ENCODE measurements at places on chromosomes 5 and 9.

- no peak for DNase-seq
Observed at GRCh38 chr5:173730632-173731298, 114.3 kb upstream of the BOD1 start.

DNA sequence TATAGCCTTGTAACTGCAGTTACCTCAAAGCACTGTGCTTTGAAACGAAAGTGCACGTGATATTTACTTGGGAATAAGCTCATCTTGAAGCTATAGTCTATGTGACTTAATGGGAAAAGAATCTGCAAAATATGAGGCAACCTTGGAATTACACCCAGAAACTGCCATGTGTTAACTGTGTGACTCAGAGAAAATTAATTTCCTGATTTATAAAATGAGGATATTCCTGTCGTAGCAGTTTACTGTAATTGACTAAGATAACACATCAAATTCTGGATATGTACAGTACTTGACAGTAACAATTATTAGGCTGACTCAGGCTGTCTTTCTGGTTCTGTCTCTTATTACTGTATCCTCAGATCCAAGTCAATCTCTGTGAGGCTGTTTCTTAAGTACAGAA, 1079.9 kb upstream of the ACO1 start:
- DNase-seq, result peak; percentile 89

DNA sequence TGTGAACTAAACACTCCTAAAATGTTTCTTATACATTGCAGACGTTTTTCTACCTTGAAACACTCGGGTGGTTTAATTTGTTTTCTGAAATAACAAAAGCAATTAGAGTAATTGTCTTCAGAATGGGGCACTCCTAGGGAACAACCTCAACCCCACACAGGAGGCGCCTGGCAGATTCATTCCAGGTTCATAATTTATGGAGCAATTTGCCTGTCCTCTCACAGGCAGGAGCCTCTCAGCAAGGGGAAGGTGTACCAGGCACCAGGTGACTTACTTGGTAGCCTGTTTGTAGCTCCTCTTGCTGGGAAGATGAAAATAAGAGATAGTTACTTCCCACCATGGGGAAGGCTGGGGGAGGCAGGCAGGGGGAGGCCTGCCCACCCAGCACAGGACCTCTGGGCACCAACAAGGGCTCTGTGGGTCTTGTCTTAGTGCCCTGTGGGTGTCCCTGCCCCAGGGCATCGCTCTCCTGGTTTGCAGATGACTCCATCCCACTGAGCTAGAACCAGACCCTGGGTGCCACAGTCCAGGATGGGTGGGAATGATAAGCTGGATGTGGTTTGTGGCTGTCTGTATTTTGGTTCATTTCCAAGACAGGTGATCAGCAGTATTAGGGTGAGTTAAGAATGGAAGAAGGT, 144.4 kb downstream of the FSTL4 start:
- DNase-seq, result no peak

DNA sequence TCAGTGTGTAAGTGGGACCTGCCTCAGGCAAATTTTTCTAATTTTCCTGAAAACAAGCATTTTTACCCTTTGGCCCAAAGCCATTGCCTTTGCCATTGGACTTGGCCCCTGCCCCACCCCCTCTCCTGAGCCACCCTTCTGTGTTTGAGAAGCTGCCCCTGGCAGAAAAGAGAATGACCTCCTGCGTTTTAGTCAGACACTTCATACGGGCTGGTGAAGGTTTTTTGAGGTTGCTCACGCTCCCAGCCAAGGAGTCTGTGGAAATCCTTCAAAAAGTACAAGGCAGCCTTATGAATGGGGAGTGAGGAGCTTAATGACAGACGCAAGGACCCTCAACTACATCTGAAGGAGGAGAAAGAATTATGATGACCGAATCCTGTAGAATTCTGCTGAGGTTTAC, 308.9 kb downstream of the SLIT3 start:
- no peak for DNase-seq

GRCh38 chr5:85646036-85646435, 971.7 kb upstream of the COX7C start:
- DNase-seq, result no peak

DNA sequence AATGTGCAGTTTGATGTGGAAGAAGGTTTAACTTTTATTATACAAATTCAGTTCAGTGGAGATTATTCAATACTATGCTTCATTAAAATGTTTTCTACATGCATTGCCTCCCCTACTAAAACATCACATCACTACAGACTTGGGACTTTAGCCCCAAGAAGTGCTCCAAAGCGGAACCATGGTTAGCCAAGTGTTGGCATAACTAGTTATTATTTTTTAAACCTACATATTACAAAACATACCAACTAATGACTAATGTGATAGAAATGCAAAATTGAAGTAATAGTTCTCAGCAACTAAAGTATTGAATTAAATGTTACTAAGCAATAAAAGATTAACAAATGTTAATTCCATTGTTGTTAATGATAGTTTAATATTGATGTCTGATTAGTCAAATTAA, 74.5 kb downstream of the XRCC4 start:
- peak; percentile 45 for DNase-seq

DNA sequence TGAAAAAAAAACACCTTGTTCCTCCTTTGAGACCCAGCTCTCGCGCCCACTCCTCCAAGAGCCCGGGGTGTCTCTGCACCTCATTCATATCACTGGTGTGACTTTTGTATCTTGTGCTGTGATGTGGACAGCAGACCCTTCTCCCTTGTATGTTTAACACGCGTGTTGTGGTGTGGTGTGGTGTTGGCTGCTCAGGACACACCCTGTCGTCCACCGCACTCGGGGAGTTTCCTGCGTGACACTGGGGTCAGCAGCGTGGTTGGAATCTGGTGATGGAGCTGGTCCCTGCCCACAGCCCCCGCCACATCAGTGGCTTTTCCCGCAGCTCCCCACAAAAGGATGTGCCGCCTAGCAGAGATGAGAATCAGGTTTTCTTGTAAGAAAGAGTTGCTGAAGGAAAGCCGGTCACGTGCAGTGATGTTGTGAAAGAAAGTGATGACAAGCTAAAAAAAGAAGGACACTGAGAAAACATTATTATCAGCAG, 61.5 kb downstream of the TENT4A start:
- DNase-seq, result peak; percentile 13

DNA sequence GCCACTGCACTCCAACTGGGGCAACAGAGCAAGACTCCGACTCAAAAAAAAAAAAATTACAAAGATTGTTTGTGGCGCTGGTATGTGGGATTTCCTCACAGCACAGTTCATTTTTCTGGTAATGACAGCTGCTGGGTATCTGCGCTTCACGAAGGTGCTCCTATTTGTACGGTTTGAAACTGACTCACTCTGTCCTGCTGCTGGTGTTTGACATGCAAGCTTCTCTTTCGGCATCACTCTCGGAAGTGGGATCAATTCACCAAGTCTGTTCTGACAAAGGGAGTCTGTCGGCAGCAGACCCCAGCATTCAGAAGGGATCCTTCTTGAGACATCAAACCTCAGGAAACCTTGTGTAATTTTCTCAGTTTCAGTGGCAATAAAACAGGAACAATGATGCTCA, 26.3 kb downstream of the MAML1 start:
- no peak for DNase-seq

DNA sequence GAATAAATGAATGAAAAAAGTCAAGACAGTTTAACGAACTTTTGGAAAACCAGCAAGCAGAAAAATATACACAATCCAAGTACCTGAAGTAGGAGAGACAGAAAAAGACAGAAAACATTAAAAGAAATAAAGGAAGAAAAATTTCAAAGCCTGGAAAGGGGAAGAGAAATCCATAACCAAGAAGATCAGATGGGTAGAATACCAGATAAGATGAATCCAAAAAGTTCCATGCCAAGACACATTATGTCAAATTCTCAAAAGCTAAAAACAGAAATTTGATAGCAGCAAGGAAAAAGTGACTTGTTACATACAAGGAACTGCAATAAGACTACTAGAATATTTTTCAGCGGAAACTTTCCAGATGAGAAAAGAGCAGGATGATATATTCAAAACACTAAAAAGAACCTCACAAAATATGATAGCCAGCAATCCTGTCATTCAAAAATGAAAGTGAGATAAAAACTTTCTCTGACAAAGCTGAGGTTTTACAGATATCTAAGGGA, 7.6 kb upstream of the ZNF300 start:
- no peak for DNase-seq

DNA sequence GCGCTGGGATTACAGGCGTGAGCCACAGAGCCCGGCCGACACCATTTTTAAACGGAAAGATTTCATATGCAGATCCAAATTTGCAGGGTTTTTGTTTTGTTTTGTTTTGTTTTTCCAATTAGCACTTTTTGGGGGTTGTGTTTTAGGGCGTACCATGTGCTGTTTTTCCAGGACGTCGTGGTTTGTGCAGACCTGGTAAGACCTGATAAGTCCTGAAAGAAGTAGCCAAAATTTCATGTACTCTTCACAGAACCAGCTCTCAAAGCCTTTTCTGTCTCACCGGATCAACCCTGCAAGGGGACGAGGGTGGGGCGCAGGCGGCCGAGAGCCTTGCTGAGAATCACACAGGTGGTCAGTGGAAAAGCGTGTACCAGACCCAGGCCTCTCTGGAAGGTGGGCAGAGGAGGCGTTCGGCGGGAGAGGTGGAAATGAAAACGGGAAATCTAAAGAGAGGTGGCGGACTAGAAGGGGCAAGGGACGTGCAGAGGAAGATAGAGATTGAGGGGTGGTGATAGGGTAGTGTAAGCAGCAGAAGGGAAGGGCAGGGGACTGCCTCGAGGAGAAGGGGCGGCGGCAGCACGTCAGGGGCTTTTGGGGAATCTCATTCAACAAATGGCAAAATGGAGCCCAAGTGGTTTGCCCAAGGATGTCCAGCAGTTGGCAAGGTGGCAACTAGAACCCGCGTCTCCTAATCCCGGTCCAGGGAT, 1.1 kb upstream of the FAF2 start:
- DNase-seq, result no peak

GRCh38 chr9:130936285-130937117, 2.5 kb downstream of the FIBCD1 start:
- peak; percentile 85 for DNase-seq

GRCh38 chr9:92247981-92248380, 45.5 kb downstream of the IARS1 start:
- no peak for DNase-seq

GRCh38 chr9:92724528-92725265, 39.9 kb downstream of the BICD2 start:
- DNase-seq, result no peak

DNA sequence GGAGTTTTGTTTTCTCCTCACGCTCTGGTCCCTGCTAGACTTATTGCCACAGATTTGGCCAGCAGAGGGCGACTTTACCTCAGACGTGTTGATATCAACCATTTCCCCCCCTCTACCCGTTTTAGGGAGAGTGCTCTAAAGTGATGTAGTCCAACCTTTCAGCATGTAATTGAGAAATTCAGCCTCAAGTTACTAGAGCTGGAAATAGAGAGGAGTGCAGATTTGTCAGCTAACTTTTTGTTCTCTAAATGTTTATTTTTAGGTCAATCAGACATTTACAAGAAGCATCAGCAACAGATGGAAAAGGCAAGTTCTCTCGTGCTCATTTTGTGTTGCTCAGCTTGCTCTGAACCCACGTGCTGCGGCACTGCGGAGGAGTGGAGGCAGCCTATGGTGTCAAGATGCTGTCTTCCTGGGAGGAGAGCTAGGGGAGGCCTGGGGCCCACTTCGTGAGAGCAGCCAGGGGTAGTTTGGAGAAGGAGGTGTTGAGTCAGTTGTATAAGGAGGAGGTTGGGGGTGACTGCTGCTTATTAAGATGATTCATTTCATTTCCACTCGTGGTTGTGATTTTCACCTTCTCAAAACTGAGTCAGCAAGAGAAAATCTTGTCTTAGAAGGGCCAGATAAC, 53.6 kb downstream of the GPR107 start:
- peak; percentile 89 for DNase-seq

DNA sequence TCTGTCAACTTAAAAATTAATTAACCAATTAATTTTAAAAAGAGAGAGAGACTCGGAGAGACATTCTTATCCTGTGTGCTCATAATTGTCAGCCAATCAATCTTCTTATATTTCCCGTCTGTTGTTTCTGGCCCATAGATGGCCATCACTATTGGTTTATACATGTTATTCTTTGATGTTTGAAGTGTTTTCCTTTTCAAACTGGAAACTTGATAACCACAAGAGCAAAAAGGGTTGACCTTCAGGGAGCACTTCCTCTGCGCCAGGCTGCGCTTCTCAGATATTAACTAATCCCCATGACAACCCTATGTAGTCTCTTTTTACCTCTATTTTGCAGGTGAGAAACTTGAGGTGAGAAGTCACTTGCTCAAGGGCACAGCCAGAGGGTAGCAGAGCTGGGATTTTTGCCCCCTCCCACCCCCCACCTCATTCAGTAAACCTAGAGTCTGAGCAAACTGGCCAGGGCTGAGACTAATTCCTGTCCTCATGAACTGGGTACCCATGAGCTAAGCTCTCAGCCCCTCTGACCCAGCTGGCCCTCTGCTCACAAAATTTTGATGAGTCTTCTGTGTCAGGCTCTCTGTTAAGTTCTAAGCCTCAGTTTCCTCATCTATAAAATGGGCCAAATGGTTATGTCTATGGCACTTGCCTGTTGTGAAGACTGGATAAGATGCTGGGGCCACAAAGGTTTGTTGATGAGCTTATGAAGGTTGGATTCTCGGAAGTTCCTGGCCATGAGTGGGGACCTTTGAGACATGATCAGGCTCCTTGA, 86.0 kb upstream of the SH3PXD2B start:
- DNase-seq, result no peak

GRCh38 chr5:9698125-9698826, 68.1 kb upstream of the TAS2R1 start:
- DNase-seq, result peak; percentile 27

GRCh38 chr5:171668097-171668412, 117.6 kb upstream of the SMIM23 start:
- DNase-seq, result no peak

DNA sequence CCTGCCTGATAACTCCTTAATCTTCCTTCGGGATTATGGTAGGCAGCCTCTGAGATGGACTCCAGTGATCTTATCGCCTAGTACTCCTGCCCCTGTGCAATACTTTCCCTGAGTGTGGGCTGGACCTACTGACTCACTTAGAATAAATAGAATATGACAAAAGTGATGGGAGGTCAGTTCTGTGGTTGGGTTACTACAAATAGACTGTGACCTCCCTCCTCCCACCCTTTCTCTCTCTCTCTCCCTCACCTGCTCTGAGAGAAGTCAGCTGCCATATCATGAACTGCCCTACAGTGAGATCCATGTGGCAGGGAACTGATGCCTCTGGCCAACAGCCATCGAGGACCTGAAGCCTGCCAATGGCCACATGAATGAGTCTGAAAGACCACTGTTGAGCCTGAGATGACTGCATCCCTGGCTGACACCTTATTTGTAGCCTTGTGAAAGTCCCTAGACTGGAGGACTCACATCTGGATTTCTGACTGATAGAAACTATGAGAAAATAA, 31.7 kb downstream of the NRG2 start:
- peak; percentile 26 for DNase-seq

DNA sequence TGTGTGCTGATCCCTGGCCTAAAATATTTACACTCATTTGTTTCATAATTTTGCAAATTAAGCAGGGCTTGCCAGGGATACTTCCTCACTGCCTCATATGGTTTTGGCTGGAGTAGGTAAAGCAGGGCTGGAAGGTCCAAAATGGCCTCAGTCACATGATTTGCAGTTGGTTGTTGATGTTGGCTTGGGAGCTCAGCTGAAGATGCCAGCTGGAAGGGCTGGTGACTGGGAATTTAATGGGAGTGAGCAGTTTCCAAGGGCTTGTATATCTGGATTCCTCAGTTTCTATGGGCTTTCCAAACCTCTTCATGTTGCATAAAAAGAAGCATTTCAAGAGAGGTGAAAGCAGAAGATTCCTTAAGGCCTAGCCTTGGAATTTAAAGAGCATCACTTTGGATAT, 729.3 kb downstream of the CDH18 start:
- no peak for DNase-seq
